ENCODE measurements at places on chromosomes 11 and 22.

GRCh38 chr11:19966441-19966840, 193.8 kb downstream of the DBX1 start:
- DNase-seq: no peak

GRCh38 chr11:19805827-19806226, 93.2 kb downstream of the NAV2 start:
- DNase-seq: no peak

- no peak for DNase-seq
Observed at GRCh38 chr11:134071306-134071705, 2.4 kb downstream of the JAM3 start.

DNA sequence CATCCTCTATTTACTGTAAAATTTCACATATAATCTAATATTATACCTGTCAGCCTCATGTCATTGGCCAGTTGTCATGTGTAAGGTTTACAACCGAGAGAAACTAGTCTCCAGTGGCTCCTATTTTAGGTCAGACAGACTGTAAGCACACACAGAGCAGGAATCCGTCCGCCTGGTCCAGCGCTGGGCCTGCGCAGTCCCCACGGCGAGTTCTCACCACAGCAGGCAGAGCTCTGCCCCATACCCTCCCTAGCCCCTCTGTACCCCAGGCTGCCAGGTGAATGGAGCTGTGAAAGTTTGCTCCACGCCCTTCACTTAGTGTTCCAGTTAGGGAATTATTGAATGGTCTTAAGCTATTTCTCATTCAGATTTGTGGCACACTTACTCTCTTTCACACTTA, 63.7 kb downstream of the SNX19 start:
- DNase-seq: no peak

GRCh38 chr11:62850911-62851806, 11.8 kb upstream of the WDR74 start:
- peak; percentile 70 for DNase-seq

- DNase-seq: no peak
Observed at GRCh38 chr11:3613998-3614741, 27.6 kb downstream of the ART5 start.
